Neural crest cell (in vitro differentiated cells): ENCODE measurements at places on chromosomes 7 and 10. TPM values are rescaled to one million over a fixed set of nuclear protein-coding genes. Genes with fewer than 3 reads are reported as not detected.

Gene SAMD9L
- total RNA-seq, result not detected in 2 replicates

Gene CDK6
- 40.0 and 42.9 TPM in 2 replicates for total RNA-seq

Gene NFE2L3
- 2.4 and 3.5 TPM in 2 replicates for total RNA-seq

GRCh38 chr10:131920151-131920550 is 19.3 kb downstream of the PPP2R2D start:
- no peak for DNase-seq

DNA sequence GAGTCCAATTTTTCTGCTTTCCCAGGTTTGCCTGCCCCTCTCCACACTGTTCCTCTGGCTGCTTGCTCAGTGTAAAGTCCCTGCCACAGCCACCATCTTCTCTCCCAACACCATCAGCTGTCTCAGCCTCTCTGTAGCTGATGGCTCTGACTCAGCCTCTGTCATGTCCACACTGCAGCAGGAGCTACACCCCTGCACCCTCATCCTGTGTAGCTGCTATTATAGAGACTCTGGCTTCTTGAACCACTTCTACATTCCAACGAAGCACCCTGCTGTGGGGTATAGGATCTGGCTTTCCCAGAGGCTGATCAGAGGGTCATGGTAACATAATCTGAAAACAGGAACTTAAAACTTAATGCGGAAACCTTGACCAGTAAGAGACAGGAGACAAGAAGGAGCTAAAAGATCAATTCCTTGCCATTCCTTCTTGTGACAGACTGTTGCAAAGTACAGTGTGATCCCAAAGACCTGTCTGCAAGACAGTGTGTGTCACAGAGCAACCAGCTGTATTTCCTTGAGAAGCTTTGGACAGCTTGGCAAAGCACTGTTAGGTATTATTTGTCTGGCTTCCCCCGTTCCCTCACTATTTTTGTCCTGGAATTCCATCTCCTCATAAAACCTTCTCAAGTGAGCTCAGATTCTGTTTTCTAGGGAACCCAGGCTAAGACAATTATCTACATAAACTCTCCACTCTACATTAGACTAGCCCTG is 42.3 kb downstream of the NRCAM start:
- no peak for DNase-seq

GRCh38 chr7:84245835-84246234 is 51.2 kb upstream of the SEMA3A start:
- no peak for DNase-seq

DNA sequence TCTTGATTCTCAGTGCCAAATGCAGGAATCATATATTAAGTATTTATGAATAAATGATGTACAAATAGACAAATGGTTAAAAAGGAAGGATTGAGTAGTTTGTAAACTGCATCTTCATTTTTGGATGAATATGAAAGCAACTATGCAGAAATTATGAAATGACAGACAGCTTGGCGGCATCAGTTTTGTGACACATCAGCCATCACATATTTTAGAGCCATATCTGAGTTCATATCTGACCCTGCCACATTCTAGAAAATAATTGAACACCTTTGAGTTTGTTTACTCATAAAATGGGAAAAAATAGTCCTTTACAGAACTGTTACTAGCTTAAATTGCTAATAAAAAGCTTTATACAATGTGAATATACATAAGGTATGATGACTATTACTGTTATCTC is 448.2 kb downstream of the KIF20B start:
- DNase-seq, result no peak

DNA sequence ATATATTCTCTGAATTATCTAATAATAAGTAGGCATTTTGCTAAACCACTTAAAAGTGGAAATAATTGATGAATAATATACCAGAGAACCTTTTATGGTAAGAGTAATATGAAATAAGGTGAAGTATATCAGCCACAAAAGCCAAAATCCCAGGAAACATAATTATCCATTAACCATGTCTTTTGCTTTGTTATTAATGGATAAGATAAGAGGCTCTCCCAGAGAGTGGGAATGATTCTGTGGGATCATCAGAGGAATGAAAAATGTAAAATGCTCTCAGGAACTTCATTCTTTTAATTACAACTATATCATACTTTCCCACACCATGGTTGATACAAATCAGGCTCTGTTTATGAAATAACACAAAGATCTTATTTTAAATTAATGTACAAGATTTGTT is 391.7 kb upstream of the FZD8 start:
- no peak for DNase-seq

GRCh38 chr7:88965371-88965770 is 169.8 kb upstream of the TEX47 start:
- no peak for DNase-seq

DNA sequence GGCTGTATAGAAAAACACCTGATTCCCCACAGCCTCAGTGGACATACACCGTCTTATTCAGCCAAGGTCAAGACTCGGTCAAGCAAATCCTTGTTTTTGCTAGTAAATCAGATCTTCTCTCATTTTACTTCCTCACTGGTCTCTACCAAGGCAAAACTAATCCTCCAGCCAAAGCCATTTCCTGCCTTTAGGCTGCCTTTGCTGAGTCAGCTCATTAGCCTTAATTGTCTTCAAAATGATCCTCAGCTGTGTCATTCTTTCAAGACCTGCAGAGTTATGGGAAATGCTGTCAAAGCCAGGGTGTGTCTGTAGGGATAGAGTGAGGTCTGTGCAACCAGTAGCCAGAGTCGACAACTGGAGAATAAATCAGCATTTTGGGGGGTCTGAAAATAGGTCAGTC is 107.2 kb upstream of the FAM180A start:
- no peak for DNase-seq

DNA sequence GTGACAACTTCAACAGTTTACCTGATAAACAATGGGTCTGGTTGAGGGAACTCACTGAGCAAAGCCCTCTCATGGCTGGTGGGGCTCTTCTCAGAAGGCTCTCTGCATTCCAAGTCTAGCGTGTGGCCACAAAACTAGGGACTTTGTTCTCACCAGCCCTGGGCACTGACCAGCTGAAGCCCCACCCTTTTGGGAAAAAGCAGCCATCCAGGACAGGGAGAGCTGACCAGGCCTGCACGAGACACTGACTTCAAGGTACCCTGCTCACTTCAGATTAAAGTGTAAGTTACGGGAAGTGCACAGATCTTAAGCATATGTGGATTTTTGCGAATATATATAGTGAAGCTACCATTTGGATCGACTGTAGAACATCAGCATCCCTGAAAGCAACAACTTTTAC is 67.4 kb upstream of the LRRC4 start:
- no peak for DNase-seq

DNA sequence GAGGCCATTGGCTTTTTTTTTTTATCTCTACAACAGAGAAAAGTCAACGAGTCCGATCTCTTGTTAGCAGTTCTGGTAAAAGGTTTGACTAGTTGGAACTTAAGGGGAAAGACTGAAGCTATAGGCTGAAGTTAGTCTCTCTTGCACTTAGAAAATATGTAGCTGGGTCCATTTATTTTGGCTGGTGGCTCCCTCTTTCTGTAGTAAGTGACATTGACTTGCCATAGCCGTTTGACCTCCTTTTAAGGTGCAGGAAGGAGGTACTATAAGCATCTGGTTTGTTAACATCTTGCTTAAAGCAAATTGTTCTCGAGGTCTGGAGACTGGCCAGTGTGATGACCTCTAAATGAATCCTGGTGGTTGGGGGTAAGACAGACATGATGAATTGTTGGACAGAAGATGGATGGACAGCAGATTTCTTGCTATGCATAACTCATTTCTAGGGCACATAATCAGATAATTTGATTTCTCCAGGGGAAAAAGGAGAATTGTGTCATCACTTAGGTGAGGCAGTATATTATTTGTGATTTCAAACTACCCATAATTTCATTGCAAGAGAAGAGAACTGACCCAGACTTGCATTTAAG is 356.3 kb upstream of the GALNT17 start:
- DNase-seq, result no peak

DNA sequence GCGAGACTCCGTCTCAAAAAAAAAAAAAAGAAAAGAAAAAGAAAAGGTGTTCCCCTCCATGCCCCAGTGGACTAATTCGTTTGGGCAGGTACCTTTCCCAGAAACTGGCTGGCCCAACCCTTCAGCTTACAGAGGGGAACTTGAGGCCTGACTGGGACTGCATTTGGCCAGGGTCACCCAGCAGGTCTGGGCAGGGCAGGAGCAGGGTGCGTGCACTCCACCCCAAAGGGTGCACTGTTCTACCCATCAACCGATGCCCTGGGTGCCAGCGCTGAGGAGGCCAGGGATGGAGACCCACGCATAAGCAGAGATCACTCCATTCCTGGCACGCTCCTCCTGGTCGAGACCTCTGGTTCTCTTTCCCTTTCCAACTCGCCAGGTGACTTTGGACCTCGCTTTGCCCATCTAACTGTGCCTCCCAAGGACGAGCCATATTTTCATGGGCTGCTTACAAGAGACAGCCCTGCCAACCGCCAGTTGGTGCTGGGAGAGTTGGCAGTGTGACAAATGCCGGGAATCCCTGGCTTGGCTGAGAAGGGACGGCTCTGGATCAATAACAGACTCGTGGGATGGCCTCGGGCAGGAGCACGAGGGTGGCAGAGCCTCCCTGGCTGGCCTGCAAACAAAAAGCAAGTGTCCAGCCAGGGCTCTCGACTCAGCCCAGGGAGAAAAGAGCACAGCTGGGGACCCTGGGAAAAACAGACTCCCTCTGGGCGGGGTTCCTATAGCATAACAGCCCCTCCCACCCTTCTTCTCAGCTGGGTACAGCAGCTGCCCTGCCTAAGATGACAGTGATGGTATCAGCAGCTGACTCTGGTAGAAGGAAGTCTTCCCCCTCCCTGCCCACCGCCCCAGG is 7.9 kb downstream of the HSPB1 start:
- no peak for DNase-seq

- no peak for DNase-seq
These were observed 12.1 kb downstream of the BRAT1 start for GRCh38 chr7:2542916-2543871.

DNA sequence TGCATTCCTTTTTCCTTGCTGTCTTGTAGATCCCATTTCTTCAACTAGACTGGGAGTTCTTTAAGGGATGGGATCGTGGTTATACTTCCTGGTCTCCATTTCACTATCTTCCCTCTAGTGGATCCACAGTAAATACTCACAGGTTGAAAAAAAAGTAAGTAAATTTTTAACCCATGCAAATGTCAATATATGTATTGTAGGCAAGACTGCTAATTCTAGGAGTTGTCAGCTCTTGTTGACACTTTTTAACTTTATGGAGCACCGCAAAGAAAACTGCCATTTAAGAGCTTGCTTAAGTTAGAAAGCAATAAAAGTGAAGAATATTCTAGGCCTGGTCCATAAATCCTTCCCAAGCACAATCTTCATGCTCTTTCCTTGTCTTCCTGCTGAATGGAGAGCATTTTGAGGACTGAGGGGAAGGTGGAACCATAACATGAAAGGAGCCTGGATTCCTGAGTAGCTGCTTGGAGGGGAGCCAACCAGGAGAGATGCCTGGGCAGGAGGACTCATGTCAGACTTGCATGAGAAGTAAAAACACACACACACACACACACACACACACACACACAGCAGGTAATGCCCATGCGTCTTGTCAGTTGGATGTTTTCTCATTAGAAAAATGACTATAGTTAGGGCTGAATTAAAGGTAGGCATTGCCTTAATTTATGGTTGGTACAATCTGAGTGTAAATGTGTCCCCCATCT is 32.2 kb downstream of the VWA2 start:
- no peak for DNase-seq
